ENCODE measurements at places on chromosomes 12 and 14.

DNA sequence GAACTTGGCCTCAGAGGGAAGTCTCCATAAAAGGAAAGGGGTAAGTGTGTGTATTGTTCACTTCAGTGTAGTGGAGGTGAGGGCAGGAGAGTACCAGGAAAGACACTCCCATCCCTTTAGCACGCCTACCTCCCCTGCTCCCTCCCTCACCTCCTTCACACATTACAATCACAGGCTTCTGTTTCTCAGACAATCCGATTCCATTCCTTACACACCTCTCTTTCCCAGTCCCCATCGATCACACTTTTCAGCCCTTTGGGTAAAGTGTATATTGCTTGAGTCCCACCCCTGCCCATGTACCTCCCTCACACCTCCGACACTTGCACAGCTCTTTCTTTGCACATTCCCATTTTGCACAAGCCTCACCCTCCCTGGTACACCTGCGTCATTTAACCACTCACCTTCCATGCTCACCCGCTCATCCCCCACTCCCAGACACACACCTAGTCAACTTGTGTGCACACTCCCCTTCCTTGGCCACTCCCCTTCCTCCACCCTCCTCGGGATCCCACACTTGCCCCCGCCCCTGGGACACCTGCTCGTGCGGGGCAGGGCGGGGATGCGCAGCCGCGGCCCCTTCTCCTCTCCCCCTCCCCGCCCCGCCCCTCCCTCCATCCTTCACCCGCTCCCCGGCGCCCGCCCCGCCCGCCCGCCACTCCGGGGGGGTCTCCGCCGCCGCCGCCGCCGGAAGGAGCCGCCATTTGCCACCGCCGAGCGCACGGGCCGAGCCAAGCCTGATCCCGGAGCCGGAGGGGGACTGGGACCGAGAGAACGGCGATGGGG is at the start of gene MARCHF9:
Gene MARCHF9, plus strand, starts transcription at position 693 of the 783 bp plus-strand sequence. CDS start 426 bp downstream, outside the sequence.
- DNase-seq: peak; percentile 21

DNA sequence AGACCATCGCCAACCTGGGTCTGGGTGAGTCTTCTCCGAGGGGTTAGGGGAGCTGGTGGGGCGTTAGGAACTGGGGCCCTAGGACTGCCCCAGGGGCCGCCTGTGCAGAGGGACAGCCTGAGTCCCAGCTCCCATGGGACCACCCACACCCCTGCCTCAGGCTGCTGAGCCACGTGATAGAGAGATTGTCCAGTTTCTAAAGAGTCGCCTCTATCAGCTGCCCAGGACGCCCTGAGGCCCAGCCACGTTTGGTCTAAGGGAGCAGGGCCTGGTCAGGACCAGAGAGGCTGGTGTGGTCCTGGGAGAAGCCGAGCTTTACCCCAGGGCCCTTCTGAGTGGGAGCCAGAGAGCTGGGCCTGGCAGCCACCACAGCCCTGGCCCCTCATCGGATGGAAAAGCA is 107.1 kb downstream of the LGMN start:
- no peak for DNase-seq

GRCh38 chr14:51988221-51988620 is 1.1 kb upstream of the RTRAF start:
- no peak for DNase-seq

GRCh38 chr14:67551940-67552339 is 18.9 kb downstream of the PLEKHH1 start:
- DNase-seq: no peak

- DNase-seq: no peak
Measured at GRCh38 chr12:67275380-67275913, 6.3 kb downstream of the CAND1 start.

- no peak for DNase-seq
Measured at GRCh38 chr14:81871706-81872105, 338.1 kb upstream of the SEL1L start.

All from AML-193 (cell line).